ENCODE measurements at places on chromosomes 5 and 9. TPM values are rescaled to one million over a fixed set of nuclear protein-coding genes. Genes with fewer than 3 reads are reported as not detected.

Gene SLC36A3
- not detected for polyA plus RNA-seq

Gene ZNF169
- 1.5 TPM for polyA plus RNA-seq

DNA sequence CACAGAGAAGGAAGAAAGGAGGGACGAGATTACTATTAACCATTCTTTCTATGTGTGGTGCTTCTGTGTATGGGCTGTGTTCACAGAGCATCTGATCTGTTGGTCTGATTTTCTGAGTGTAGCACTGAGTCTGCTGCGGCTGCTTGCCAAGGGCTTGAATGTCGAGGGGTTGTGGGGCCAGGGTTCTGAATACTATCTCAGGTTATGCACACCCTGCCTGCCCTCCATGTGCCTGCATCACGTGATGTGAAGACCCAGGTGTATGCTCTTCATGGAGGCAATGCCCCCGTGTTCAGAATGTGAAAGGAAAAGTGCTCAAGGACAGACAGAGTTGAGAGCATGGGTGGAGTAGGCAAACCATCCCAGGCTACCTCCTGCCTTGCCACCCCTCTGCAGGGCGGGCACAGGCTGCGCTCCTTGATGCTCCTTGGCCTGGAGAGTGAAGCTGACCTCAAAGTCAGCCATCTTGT lies 254.9 kb downstream of the FANCC start:
- H3K27ac ChIP-seq, result peak overlapping the region; percentile 93
- H3K4me1 ChIP-seq, result peaks cover 99% of the 10 kb centered on the region
- no peak for DNase-seq
- no peaks in the 10 kb centered on the region for H3K36me3 ChIP-seq
- no peak overlapping the region for H3K4me3 ChIP-seq

GRCh38 chr5:132428484-132429462 lies 59.3 kb downstream of the SLC22A5 start:
- DNase-seq, result no peak
- H3K4me3 ChIP-seq, result peak overlapping the region; percentile 0
- peaks cover 77% of the 10 kb centered on the region for H3K4me1 ChIP-seq
- no peaks in the 10 kb centered on the region for H3K36me3 ChIP-seq

- no peaks in the 10 kb centered on the region for H3K4me1 ChIP-seq
- no peak for DNase-seq
- H3K27me3 ChIP-seq, result no peaks in the 10 kb centered on the region
- H3K27ac ChIP-seq, result no peak overlapping the region
These were observed 8.7 kb upstream of the JAKMIP2 start for GRCh38 chr5:147791181-147791580.

DNA sequence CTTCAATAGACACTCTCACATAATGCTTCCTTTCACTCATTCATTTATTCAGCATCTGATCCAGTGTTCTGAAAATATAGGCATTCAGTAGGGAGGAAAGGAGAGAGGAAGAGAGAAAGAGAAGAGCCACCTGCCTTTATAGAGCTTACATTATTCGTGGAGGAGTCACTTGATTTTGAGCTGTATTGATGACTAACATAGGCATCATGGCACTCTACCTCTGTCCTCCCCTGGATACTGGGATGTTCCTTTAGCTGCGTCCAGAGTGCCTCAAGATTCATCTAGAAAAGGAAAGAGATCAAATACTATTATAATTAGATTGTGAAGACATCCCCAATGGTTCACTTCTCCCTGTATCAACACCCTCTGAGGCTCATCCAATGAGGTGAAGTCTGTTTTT lies 345.1 kb downstream of the SPATA31D1 start:
- H3K36me3 ChIP-seq, result no peaks in the 10 kb centered on the region
- peak overlapping the region; percentile 74 for H3K27ac ChIP-seq
- no peaks in the 10 kb centered on the region for H3K27me3 ChIP-seq

DNA sequence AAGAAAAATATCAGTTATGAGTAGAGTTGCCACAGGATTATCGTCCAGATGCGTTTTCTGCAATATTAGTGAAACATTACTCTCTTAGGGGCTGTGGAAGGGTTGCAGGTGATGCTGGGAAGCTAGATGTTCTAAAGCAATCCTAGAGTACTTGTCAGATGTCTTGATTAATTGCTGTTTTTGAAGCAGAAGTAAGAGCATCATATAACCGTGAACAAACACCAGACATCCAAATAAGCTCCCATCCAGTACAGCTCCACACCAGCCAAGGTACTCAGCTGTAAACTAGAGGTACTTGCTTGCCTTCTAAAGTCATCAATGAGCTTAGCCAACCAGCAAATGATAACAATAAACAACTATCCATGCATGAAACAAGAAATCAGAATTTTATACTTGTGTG lies 131.1 kb downstream of the ST8SIA4 start:
- no peak overlapping the region for H3K4me3 ChIP-seq
- no peaks in the 10 kb centered on the region for H3K4me1 ChIP-seq
- H3K36me3 ChIP-seq, result no peaks in the 10 kb centered on the region
- H3K27me3 ChIP-seq, result no peaks in the 10 kb centered on the region

- H3K27me3 ChIP-seq, result no peaks in the 10 kb centered on the region
- H3K27ac ChIP-seq, result peak overlapping the region; percentile 83
- DNase-seq, result no peak
These were observed 144.6 kb downstream of the SMARCA2 start for GRCh38 chr9:2159521-2160454.

DNA sequence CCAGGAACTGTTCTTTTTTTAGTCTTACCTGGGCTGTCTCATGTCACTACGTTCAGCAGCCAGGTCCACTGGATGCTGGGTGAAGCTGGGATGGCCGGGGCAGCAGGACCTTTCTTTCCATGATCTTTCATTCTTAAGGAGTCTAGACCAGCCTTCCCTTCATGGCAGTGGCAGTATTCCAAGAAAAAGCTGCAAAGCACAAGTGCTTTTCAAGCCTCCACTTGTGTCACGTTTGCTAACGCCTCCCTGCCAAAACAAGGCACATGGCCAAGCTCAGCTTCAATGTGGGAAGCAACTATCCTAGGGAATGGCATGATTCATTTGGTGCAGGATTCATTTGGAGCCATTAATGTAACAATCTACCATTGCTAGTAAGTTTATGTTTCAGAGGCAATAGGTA lies 94.8 kb downstream of the RCL1 start:
- no peaks in the 10 kb centered on the region for H3K27me3 ChIP-seq
- peak overlapping the region; percentile 13 for H3K27ac ChIP-seq
- no peak for DNase-seq
- H3K4me1 ChIP-seq, result peaks cover 7% of the 10 kb centered on the region
- no peak overlapping the region for H3K4me3 ChIP-seq
- no peaks in the 10 kb centered on the region for H3K36me3 ChIP-seq

DNA sequence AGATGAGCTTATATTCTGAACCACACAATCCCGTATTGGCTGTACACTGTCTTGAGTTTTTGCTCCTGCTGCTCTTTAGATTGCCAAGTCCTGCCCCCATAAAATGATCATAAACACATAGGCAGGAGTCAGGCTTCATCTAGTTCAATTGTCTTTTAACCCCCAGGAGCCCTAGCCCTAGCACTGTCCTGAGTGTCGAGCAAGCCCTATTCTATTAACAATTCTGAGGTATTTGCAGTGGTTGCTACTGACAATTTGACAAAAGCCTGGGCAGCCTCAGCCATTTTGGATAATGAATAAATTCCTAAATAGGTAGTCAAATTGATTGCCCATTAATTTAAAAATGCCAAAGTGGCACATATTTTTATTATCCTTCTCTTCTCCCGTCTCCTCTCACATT lies 257.2 kb downstream of the YTHDC2 start:
- no peaks in the 10 kb centered on the region for H3K36me3 ChIP-seq
- H3K27ac ChIP-seq, result no peak overlapping the region
- H3K4me1 ChIP-seq, result no peaks in the 10 kb centered on the region
- no peak for DNase-seq
- H3K4me3 ChIP-seq, result no peak overlapping the region
- H3K27me3 ChIP-seq, result no peaks in the 10 kb centered on the region

DNA sequence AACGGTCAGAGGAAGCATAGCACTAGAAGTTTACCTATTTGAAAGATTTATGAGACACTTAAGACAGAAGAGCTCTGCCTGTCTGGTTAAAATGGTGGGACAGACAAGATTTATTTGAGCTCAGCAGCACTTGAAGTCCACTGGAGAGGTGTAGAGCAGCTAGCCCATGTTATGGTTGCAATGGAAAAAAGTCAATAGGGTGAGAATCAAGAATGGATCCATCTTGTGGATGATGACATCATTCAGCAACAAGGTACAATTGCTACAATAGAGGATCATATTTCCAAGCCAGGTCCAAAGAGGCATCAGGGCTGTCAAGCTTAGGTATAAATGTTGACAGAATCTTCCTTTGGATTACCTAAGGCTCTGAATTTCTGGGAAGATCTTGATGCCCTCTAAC lies 21.1 kb upstream of the ZNF131 start:
- H3K27me3 ChIP-seq, result no peaks in the 10 kb centered on the region
- H3K27ac ChIP-seq, result no peak overlapping the region
- no peak overlapping the region for H3K4me3 ChIP-seq
- H3K36me3 ChIP-seq, result no peaks in the 10 kb centered on the region
- no peaks in the 10 kb centered on the region for H3K4me1 ChIP-seq
- DNase-seq, result no peak

DNA sequence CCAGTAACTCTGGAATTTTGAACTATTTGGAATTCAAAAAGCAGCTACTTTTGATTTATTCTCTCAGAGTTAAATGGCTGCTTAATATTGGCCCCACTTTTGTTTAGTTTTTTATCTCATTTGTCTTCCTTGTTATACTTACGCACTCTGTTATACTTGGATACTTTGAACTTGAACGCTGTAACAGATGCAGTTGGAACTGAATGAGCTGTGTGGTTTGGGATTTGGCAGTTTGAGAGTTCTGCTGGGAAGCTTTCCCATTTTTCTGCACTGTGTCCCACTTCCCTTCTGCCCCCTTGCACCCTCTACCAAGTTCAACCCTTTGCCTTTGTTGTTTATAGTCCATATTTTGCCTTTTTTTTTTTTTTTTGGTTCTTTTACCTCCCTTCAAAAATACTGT lies 3.8 kb downstream of the RHOBTB3 start:
- peaks cover 38% of the 10 kb centered on the region for H3K36me3 ChIP-seq
- H3K27me3 ChIP-seq, result no peaks in the 10 kb centered on the region
- H3K27ac ChIP-seq, result peak overlapping the region; percentile 94

DNA sequence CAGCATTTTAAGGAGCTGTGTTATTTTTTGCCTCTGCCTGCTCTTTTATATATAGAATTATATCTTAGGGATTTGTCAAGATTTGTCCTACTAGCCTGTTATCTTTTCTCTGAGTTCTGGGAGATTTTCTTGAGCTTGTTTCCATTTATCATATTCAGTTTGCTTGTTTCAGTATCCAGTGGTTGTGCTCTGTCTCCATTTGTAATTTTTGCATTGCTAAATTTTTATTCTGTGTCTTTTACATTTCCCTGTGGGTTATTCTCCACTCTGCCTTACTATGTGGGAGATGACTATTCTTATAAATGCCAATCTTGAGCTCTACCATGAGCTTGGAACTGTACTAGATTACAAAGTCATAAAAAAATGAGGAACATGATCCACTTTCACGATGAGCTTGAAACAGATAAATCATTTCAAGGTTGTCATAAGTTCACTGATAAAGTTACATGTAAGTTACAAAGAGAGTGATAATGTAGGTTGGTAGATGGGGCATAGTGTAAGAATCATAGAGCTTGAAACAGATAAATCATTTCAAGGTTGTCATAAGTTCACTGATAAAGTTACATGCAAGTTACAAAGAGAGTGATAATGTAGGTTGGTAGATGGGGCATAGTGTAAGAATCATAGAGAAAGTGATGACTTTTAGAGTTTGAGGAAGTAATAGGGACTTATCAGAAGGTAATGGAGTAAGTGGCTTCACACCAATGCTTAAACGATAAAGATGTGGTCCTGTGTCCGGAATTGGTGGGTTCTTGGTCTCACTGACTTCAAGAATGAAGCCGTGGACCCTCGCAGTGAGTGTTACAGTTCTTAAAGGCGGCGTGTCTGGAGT lies 287.3 kb downstream of the ADGRV1 start:
- no peaks in the 10 kb centered on the region for H3K4me1 ChIP-seq
- H3K27ac ChIP-seq, result no peak overlapping the region
- no peaks in the 10 kb centered on the region for H3K36me3 ChIP-seq
- H3K27me3 ChIP-seq, result no peaks in the 10 kb centered on the region
- no peak for DNase-seq

DNA sequence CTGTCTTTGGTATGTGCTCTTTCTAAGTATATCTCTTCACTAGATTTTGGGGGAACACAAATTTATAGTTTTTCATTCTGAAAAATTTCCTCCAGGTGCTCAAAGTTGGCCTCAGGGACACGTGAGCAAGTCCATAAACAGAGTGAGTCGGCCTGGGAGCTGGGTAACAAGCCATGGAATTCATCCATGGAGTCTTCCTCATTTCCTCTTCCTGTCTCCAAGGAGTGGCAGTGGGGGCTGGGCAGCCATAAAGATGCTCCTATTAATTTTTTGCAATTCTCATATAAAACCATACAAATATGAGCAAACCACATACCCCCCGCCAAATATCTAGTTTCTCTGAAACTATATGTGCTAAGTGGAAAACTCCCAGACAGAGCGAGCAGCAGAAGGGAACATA lies 136.6 kb upstream of the OTULINL start:
- no peak for DNase-seq
- no peaks in the 10 kb centered on the region for H3K36me3 ChIP-seq
- no peak overlapping the region for H3K4me3 ChIP-seq
- H3K27ac ChIP-seq, result peak overlapping the region; percentile 23
- no peaks in the 10 kb centered on the region for H3K27me3 ChIP-seq
- peaks cover 41% of the 10 kb centered on the region for H3K4me1 ChIP-seq

- no peak overlapping the region for H3K27ac ChIP-seq
- no peaks in the 10 kb centered on the region for H3K36me3 ChIP-seq
- no peaks in the 10 kb centered on the region for H3K27me3 ChIP-seq
- no peak overlapping the region for H3K4me3 ChIP-seq
- no peaks in the 10 kb centered on the region for H3K4me1 ChIP-seq
- DNase-seq, result no peak
These were observed 74.4 kb downstream of the FAM114A2 start for GRCh38 chr5:153964191-153964879.

GRCh38 chr5:16456103-16456832 lies 9.3 kb downstream of the ZNF622 start:
- no peak overlapping the region for H3K4me3 ChIP-seq
- peak overlapping the region; percentile 47 for H3K27ac ChIP-seq
- H3K27me3 ChIP-seq, result no peaks in the 10 kb centered on the region
- DNase-seq, result peak; percentile 26
- H3K36me3 ChIP-seq, result peaks cover 15% of the 10 kb centered on the region

DNA sequence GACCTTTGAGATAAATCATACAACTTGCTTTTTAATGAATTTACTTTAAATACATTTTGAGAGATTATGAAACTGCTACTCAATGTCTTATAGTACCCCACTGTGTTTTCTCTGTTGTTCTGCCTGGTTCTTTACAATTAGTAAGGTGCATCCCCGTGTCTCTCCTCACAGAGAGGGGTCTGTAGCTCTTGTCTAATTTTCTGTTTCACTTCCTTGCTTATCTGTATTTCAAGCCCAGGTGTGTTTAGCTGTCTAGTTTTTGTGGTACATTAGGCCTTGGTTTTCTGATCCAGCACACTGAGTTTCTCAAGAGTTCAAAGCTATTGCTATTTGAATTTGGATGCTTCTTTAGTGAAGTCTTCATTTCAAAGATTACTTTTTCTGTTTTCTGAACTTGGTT lies 105.1 kb downstream of the MAST4 start:
- H3K4me3 ChIP-seq, result no peak overlapping the region
- H3K27me3 ChIP-seq, result peaks cover 2% of the 10 kb centered on the region
- DNase-seq, result no peak
- H3K36me3 ChIP-seq, result no peaks in the 10 kb centered on the region

- peak overlapping the region; percentile 24 for H3K27ac ChIP-seq
- peak; percentile 30 for DNase-seq
- peaks cover 16% of the 10 kb centered on the region for H3K4me1 ChIP-seq
- H3K27me3 ChIP-seq, result no peaks in the 10 kb centered on the region
- no peak overlapping the region for H3K4me3 ChIP-seq
- H3K36me3 ChIP-seq, result no peaks in the 10 kb centered on the region
These were observed 71.0 kb upstream of the SLC1A3 start for GRCh38 chr5:36535378-36535777.

GRCh38 chr9:122360891-122361290 lies 9.9 kb upstream of the PTGS1 start:
- no peaks in the 10 kb centered on the region for H3K4me1 ChIP-seq
- DNase-seq, result no peak
- H3K4me3 ChIP-seq, result no peak overlapping the region
